Stimulated activated CD8-positive, alpha-beta memory T cell treated with anti-CD3 and anti-CD28 coated beads, Interleukin-2, amount 100 ng/mL, for 48 hours (primary cell): ENCODE measurements at places on chromosomes 7 and 10.

DNA sequence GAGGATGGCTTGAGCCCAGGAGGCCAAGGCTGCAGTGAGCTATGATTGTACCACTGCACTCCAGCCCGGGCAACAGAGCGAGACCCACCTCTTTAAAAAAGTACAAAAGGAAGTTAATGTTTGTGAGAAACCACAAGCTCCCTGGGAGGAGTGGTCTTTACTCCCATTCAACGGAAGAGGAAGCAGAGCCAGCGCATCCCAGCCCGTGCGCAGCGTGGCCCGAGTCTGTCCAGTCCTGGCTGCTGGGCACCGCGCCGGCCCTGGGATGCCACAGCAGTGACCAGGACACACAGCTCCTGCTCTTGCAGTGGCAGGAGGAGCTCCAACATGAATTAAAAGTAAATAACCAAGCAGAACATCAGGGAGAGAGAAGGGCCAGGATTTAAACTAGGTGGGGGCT lies 68.4 kb downstream of the ELFN1 start:
- DNase-seq = no peak

DNA sequence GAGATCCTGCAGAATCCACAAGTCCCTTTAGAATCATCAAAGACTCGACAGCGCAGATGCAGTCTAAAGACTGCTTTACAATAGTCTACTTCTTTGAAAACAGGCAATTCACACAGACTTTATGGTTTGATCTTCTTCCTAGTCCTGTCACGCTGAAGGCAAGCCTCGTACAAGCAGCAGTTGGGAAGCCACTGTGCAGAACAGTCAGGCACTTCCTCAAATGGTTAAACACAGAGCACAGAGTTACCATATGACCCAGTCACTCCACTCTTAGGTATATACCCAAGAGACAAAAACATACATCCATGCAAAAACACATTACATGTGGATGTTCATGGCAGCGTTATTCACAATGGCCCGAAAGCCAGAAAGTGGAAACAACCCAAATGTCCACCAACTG lies 41.4 kb downstream of the LRRC20 start:
- DNase-seq = no peak

GRCh38 chr10:44389556-44389955 lies 4.7 kb upstream of the CXCL12 start:
- no peak for DNase-seq

- DNase-seq = no peak
Measured at GRCh38 chr7:23852135-23852534, 142.1 kb downstream of the STK31 start.

DNA sequence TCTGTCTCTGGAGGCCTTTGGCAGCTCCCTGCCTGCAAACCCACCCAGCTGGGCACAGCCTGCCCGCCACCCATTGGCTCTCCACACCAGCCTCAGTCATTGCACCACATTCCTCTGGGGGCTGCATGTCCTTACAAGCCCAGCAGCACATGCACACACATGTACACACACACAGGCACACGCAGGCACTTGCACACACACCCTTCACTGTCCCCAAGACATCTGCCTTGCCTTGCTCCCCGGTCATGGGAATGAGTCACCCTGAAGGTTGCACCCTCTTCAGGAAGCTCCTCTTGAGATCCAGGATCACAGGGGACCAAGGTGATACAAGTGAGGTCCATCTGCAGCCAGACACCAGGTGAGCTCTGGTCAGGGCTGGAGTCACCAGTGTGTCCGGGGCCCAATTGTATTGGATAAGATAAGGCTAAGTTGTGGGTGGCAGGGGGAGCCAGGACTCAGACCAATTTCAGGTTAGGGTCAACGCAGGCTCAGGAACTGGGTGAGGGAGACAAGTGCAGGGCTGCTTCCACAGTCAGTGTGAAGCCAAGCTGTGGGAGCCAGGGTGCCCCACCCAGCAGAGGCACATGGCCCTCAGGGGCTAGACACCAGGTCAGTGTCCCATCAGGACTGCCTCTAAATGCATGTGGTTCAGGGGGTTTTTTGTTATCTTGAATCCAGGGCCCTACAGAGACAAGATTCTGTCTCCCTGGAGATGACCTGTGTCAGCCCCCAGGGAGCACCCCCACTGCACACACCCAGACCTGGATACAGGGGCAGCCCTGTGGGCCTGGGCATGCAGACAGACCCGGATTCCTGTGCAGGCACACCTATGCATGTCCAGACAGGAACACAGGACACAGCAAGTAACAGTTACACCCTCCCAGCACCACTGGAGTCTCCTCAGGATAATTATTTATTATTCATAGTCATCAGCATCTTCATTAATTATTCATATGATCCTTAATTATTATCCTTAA lies 33.8 kb downstream of the KCNH2 start:
- DNase-seq = no peak

DNA sequence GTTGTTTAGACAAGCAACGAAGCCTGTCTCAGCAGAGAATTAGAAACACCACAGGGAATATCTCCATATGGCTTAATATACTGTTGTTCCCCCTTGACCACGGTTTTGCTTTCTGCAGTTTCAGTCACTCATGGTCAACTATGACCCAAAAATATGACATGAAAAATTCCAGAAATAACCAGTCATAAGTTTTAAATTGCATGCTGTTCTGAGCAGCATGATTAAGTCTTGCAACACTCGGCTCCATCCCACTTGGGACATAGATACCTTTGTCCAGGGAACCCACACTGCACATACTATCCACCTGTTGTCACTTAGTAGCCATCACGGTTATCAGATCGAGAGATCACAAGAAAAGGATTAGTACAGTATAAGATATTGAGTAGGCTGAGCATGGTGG lies 60.7 kb upstream of the FOXK1 start:
- no peak for DNase-seq

- no peak for DNase-seq
Measured at GRCh38 chr7:26155531-26156375, 3.8 kb downstream of the NFE2L3 start.

GRCh38 chr7:37013771-37014170 lies 289.5 kb upstream of the AOAH start:
- no peak for DNase-seq

GRCh38 chr10:49290131-49290530 lies 8.8 kb upstream of the C10orf71 start:
- no peak for DNase-seq
